Mammary epithelial cell (primary cell): ENCODE measurements at places on chromosomes 1 and 21. TPM values are rescaled to one million over a fixed set of nuclear protein-coding genes. Genes with fewer than 3 reads are reported as not detected.

CELSR2 gene
- total RNA-seq = 17.6 and 34.7 TPM in 2 replicates

CR1L gene
- total RNA-seq = not detected in 2 replicates

RBP7 gene
- not detected in 2 replicates for total RNA-seq

FMOD gene
- 0.32 TPM in 1 of 2 replicates, not detected in the other for total RNA-seq

DNA sequence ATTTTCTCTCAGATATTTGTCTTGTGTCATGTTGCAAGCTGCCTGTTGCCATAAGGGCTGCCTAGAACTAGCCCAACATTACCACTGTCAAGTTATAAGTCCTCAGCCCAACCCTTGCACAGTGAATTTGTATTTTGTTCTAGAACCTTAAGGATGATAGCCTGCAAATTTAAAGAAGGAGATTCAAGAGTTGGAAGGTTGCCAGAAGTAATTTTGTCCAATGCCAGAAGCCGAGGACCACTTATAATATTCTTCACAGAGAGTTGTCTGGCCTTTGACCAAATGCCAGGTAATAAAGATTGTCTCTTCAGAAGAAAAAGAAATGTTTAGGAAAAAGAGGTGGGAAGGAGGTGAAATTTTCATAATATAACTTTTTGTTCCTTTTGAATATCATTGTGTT lies 40.5 kb upstream of the SUCO start:
- DNase-seq = no peak

GRCh38 chr1:82185084-82185483 lies 384.4 kb downstream of the ADGRL2 start:
- DNase-seq = no peak

DNA sequence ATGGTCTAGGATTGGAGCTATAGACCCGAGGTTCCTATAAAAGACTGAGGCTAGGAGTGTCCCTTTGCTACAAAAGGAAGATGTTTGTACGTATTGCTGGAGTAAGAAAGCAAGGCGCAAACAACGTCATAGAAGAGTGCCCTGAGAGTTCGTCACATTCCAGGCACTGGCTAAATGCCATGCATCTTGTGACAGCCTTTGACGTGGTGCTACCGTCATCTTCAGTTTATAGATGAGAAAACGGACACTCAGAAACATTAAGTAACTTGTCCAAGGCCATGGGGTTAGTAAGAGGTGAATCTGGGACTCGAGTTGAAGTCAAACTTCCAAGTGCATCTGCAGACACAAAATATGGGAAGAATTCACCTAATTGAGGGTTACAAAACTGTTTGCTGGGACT lies 104.2 kb upstream of the SLC45A1 start:
- no peak for DNase-seq

DNA sequence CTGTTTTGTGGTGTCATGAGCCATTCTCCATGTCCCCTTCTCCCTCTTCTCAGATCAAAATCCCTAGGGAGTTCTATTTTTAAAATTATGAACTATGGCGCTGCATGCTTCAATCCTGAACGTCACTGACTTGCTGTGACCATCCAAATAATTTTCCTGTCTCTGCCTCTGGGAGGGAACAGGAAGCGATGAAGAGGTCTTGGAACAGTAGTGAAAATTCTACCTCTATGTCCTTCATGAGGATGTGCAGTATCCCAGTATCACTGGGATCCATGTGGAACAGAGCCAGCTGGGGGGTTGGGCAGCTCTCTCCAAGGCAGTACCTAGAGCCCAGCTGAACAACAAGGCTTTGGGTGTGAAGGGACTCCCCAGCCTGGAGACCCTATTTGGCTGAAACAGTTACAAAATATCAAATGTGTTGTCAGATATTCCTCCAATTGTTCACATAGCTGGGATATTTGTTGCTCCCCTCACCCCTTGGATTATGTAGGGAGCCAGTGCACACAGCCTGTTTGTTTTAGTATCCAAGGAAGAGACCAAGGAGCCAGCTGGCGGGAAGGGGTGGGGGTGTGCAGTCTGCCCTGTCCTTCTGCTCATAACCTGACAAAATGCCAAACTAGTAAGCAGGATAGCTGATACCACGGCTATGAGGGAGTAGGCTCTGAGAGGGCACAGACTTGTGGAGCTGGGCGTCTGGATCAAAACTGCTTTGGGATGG lies 7.6 kb downstream of the DCLRE1B start:
- DNase-seq = no peak
